ENCODE measurements at places on chromosomes 7 and 10.

DNA sequence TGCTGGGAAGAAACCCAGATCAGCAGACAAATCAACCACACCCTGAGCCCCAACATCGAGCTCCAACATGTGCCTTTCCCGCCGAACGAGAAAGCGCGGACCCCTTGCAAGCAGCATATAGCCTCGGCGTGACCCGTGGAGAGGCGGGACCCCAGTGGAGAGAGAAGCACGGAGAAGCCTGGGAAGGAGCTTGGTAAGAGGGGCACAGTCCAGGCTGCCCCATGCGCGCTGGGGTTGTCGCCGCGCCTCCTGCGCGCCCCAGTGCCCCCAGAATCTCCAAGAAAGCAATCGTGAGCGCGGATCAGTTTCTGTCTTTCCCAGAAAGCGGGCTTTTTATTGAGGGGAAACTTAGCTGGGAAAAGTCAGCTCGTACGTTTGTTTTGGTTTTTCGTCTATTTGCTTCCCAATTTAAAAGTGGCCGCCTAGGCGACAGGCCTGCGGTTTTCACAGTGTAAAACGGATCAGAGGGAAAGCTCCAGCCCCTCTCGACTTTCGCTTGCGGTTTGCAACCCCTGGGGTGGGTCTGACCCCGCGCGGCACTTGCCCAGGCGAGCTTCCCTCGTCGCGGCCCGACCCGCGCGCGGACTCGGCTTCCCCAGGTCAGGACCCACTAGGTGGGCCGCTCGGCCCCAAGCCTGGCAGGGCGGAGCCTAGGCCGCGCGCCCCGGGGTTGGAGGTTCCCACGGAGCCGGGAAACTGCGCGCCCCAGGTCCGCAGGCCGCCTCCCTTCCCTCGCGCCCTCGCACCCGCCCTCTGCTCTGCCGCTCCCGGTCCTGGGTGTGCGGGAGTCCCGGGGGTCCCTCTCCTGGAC lies 31.1 kb downstream of the SKIDA1 start:
- no peak for DNase-seq

GRCh38 chr7:73892003-73892999 lies 31.3 kb downstream of the TMEM270 start:
- no peak for DNase-seq

GRCh38 chr7:102927312-102927933 lies 14.6 kb downstream of the LRRC17 start:
- DNase-seq: no peak

DNA sequence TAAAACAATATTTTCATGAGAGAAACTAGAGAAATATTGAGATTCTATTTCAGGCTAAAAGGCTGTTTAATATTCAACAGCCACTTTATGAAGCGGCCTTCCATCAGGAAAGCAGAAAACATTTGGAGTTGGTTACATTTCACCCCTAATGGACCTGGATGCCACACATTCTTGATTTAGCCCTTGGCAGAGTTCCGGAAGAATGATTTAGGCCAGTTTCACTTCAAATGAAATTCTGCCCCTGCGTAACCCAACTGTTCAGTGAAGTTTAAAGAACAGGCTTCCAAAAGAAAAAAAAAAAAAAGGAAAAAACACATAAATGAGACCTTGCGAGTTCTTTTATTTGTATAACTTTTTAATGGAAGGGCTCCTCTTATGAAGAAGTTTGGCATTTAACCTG lies 239.2 kb upstream of the AKR1E2 start:
- no peak for DNase-seq

GRCh38 chr7:107643938-107644308 lies 16.7 kb upstream of the SLC26A4 start:
- no peak for DNase-seq

GRCh38 chr7:119175911-119176627 lies 951.6 kb downstream of the ANKRD7 start:
- no peak for DNase-seq

DNA sequence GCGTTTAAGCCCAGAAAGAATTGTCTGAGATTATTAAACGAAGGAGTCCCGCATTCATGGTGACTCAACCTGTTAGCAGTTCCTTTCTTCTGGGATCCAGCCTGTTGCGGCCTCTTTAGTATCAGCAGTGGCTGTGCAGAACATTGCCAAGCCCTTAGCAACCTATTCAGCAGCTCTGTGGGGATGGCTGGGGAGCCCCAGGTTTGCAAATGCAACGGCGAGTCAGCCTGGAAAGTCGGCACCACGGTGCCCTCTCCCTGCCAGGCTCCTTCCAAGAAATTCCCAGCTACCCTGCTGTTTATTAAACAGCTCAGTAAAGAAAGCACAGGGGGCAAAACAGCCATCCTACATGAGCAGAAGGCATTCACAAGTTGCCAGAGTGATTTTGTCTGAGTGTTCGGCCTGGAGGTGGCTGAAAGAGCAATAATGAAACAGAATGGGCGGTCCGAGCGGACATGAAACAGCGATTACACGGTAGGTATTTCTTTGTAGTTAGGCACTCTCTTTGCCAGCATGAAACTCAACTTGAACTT lies 198.3 kb downstream of the BAMBI start:
- DNase-seq: no peak

DNA sequence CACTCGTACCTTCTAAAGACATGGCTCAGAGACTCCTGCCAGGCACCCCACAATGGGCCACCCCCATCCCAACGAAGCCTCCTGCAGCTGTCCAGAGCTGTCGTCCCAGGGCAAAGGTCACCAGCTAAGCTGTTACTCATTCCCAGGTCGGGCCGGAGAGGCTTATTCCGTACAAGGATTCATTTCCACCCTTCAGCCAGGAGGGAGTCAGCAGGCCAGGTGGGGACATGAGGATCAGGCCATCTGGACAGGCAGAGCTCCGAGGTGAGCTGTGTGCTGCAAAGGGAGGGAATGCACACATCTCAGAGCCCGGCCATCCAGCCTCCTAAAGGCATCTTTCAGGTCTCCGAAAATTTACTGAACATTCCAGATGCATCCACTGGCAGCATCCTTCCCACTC lies 63.9 kb upstream of the NANOS1 start:
- no peak for DNase-seq

GRCh38 chr10:52889611-52890010 lies 117.0 kb upstream of the MBL2 start:
- DNase-seq: no peak

- DNase-seq: no peak
These were observed 483.6 kb downstream of the INHBA start for GRCh38 chr7:41219276-41219675.

DNA sequence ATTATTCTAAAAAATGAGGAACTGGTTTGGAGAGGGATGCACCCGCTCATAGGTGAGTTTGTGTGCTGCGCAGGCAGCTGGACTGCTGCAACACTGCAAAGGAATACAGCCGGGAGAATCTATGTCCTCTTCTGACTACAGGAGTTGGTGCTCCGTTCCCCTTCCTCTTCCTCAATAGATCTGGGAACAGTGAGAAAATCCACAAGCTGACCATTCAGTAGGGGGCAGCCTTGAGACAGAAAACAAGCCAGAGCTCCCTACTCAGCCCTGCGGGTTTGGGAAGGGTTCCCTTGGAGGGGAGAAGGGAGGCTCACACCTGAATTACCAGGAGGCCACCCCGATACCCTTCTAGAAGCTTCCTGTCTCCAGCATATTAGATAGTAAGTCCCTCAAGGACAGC lies 87.3 kb upstream of the FOXI2 start:
- no peak for DNase-seq

- DNase-seq: no peak
These were observed 94.0 kb downstream of the CYTH3 start for GRCh38 chr7:6178298-6179029.

GRCh38 chr7:106629516-106629915 lies 31.4 kb downstream of the CCDC71L start:
- no peak for DNase-seq

DNA sequence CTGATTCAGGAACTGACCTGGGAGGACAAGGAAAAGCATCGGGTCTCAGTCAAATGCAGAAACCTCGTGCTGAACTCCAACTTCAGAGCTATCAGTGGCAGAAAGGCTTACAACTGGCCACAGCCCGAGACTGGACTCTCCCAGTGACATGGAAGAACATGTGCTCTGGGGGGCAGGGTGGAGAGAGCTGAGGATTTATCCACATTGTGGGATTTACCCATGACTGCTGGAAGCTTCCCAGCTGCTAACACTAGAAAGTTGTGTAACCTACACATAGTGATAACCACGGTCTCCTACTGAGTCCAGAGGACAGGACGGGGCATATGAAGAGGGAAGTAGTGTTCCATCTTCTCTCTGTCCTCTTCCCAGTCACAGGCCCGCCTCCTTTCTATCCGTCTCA lies 103.4 kb downstream of the ITIH5 start:
- DNase-seq: no peak

DNA sequence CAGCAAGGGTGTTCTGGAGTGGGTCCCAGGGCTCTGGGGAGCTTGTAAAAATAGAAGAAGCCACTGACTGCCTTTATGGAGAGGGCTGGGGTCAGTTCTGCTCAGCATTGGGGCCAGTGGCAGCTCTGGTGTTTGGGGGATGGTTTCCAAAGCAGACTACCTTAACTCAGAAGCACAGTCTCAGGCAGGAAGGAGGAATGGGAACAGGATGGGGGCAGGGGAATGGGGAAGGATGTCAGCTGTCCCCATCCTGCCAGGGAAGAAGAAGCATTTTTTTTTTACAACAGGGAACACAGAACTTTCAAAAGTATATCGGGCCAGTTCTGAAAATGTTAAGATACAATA lies 28.8 kb downstream of the TSPAN15 start:
- DNase-seq: no peak

GRCh38 chr7:8283968-8284367 lies 22.0 kb upstream of the ICA1 start:
- no peak for DNase-seq

GRCh38 chr7:129147731-129148130 lies 3.2 kb downstream of the TSPAN33 start:
- no peak for DNase-seq
